ENCODE measurements at places on chromosomes 11 and 22.

DNA sequence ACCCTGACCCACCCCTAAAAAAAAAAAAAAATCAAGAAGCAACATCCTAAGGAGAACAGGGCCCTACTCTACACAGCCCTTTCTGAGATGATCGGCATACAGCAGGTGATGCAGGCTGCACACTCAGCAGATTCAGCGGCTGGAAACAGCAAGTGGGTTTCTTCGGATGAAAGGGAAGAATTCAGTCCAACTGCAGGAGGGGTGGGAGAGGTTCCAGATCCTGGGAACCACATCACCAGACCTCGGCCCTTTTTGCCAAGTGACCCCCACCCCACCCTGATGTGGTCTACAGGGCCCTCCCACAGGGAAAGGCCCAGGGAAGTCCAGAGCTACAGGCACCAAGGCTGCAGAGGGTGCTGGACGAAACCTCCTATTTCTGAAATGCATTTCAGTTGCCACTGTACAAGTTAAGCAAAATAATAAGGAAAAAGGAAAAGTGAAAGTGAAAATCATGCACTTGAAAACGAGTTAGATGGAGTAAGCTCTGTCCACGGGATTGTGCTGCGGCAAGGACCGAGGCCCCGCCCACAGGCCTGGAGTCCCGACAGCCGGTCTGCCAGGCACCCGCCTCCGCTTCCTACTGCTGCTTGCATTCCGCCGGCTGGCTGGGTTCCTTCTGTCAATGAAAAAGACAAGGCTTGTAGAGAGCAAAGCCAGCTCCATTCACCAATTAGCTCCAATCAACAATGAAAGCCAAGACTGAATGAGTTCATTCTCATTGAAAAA, 16.0 kb upstream of the PHLDA2 start:
- no peak for DNase-seq

DNA sequence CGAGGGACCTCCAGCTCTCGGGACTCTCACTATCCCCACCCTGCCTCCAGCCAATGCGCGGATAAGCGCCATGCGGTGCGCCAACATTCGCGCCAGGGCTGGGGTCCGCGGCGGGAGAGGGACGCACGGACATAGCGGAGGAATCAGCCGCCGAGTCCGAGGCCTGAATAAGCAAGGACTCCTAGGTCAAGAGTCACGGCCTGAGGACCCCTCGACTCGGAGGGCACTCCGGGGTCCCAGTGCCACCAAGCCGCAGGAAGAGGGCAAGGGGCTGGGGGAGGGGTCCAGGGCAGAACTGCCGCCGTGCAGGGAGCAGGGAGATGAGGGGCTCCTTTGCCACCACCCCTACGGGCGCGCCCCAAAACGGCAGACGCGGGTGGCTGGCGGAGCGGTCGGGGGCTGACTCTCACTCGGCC, 552 bp downstream of the DSCAML1 start:
- no peak for DNase-seq

DNA sequence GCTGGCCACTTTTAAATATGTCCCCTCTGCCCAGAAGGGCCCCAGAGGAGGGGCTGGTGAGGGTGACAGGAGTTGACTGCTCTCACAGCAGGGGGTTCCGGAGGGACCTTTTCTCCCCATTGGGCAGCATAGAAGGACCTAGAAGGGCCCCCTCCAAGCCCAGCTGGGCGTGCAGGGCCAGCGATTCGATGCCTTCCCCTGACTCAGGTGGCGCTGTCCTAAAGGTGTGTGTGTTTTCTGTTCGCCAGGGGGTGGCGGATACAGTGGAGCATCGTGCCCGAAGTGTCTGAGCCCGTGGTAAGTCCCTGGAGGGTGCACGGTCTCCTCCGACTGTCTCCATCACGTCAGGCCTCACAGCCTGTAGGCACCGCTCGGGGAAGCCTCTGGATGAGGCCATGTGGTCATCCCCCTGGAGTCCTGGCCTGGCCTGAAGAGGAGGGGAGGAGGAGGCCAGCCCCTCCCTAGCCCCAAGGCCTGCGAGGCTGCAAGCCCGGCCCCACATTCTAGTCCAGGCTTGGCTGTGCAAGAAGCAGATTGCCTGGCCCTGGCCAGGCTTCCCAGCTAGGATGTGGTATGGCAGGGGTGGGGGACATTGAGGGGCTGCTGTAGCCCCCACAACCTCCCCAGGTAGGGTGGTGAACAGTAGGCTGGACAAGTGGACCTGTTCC, 46.5 kb downstream of the GRAMD4 start:
- DNase-seq, result no peak

DNA sequence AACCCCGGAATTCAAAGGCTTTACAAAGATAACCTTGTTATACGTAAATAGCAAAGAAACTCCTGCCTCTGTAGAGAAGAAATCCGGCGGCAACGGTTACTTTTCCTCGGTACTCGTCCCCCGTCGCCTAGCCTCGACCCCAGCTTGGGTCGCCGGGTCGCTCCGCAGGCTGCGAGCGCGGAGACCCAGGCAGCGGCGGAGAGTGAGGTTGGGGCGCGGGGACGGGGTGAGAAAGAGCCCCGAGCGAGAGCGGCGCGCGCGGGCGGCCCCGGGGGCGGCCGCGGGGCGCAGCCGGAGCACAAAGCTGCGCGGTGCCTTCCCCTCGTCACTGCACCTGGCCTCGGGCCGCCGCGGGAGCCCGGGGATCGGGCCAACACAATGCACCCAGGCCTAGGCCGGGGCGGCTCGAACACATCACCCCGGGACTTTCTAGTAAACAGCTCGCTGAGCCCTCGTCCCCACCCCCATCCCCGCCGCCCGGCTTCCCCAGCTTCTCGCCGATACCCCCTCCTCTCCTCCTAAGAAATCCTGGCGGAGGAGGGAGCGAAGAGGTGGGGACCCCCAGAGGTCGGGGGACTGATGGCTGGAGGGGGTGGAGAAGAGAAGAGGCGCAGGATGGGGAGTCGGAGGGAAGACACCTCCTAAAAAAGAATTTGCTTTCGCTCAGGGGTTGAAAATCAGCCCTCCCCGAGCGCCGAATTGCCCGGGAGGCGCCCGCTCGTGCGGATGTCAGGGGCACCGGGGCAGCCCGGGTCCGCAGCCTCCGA, 845 bp downstream of the MPPED2 start:
- DNase-seq, result no peak

DNA sequence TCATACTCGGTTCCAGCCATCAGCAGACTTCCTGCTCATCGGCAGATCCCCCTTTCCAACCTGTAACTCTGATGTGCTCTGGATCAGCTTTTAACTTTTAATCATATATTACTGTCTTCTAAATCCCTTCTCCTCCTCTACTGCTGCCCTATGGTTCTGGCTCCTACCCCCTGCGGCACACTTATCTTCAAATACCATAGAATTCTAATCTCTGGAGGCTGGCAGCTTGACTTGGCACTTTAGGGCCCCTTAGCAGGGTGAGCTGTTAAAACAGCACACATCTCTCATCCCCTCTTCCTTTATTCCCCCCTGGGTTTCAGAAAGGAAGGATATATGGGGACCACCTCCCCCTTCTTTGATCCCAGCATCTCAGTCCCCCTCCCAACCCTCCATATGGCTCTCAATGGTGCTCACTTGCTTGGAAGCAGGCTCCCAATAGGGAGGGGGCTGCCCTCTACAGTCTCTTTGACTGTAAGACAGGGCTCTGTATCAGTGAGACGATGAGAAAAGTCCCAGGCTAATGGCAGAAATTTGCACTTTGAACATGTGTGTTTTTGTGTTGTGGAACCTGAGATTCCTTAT, 4.4 kb upstream of the CNTF start:
- DNase-seq, result no peak

- no peak for DNase-seq
Measured at GRCh38 chr11:112805658-112806057, 155.6 kb upstream of the NCAM1 start.

GRCh38 chr11:45662096-45662664, 3.2 kb downstream of the CHST1 start:
- no peak for DNase-seq

GRCh38 chr22:22111267-22111751, 128.7 kb upstream of the TOP3B start:
- peak; percentile 88 for DNase-seq

DNA sequence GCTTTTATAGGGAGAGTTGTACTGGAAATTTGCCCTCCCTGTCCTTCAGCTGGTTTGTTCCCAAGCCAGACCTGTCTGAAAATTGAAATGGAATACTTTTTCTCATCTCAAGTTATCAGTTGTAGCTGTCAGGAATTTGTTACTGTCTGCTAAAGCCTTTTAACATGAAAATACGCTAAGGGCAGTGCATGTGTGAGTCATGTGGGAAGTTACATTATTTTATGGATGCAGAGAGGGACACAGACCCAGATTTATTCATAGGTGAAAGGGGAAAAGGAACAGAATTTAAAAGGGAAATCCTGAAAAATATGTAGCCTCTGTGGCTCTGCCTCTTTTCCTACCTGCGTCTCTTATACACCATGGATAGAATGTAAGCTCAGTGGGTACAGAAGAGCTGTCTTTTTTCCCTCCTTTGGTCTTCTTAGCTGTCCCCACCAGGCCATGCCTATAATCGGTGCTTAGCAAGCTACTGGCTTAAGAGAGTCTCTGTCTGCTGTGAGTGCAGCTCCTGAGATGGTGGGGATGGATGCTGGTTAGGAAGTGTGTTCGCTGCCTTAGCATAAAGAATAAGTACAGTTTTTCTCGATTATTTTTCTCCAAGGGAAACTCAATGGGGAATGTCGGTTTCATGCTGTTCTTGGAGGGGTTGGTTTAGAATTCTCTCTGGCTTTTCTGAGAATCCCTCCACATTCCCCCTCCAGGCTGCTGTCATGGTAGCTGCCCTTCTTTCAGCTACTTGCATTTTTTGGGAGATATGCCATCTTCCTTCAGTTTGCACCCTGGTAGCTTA, 166.8 kb downstream of the TEAD1 start:
- no peak for DNase-seq

DNA sequence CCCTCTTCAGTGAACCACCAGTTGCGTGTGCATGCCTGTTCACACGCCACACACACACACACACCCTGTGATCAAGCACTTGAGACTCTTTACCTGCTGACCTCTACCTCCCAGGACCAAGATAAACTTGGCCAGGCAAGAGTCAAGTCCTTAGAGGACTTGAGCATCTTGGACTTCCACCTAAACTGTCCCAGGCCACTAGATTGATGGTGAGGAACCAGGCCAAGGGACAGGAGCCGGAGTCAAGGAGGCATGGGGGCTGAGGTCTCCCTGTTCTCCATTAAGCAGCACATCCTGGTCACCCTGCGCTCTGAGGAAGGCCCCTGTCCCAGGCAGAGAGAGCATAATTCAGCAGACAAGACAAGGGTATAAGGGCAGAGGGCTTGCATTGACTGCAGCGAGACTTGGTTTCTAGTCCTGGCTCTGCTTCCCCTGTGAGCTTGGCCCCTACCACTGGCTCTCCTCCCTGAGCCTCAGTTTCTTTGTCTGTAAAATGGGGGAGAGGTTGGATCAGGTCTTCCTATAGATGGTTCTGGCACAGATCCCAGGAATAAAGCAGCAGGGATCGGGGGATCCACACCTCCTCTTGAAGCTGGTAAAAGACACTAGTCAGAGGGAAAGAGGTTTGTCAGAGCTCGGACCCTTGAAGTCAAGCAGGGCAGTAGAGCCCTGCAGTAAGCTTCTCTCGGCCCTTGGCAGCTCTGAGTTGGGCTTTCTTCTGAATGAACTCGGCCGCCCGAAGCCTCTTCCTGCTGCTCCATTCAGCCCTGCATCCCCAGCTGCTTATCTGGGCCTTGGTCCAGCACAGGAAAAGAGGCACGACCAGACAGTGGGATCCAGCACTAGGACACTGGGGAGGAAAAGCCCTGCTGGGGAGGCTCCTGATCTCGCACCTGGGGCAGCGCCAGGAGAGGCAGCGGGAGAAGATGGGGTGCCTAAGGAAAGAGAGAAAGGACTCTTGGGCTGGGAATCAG, 2.0 kb downstream of the CREB3L1 start:
- no peak for DNase-seq

DNA sequence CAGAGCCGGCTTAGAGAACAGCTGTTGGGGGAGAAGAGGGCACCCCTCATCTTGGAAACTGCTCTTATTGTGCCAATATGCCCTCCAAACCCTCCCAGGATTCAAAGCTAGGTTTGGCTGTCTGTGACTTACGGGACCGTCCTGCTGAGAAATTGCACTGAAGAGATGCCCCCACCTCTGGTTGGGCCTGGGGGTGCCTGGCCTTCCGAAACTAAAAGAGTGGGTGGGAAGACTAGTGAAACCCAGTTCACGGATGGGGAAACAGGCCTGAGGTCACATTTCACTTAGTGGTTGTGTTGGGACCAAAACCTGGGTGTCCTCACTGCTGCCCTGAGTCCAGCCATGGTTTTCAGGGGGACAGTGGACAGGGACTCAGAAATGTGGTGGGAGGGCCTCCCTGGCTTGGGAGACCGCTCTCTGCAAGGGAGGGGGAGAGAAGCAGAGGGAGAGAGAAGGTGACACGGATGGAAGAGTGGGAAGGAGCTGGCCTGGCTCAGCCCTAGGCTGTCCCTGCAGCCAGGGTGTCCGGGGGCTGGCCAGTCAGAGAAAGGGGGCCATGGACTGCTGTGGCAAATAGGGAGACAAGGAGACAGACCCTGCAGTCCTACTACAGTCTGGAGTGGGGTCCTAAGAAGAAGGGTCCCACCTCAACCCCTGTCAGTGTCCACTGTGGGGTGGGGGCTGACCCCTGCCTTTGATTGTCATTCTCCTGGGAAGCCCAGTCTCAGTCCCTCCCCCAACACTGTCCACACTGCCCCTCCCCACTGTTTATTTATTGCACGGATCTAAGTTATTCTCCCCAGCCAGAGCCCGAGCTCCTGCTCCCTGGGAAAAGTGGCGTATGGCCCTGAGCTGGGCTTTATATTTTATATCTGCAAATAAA, 13.6 kb downstream of the MAFF start:
- no peak for DNase-seq

- DNase-seq, result no peak
Measured at GRCh38 chr11:110759972-110760381, 47.7 kb upstream of the ARHGAP20 start.

DNA sequence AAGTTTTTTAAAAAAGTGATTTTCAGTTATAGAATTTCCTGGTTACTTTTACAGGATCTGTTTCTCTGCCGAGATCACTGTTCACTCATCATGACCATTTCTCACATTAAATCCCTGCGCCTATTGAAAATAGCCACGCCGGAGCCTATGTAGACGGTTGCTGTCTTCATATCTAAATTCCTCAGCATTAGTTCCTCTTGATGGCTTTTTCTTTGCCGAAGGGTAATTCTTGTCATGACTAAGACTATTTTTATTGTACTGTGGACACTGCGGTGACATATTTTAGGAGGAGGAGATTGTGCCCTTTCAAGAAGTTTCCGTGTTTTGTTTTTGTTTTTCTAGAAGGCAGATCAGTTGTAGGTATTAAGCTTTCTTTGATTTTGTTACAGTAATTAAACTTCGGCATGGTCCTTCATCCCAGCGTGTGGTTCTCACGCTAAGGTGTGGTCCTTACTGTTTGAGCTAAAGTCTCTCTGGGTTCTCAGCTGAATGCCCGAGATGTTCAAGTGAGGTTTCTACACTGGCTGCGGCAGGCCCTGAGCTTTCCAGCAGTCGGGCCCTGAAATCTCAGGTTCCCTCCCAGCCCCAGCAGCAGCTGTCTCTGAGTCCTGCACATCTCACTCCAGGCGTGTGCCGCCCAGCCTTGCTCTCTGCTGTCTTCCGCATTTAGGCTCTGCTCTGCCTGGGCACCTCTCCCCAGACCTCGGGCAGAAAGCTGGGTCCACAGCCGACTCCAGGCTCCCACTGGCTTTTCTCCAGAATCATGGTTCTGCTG, 1110.5 kb downstream of the TBC1D22A start:
- DNase-seq, result peak; percentile 13

- DNase-seq, result no peak
Measured at GRCh38 chr11:6655790-6656583, at the start of gene DCHS1. DCHS1 (minus strand) TSS chr11:6655809; CDS start chr11:6641613, 14,196 bp downstream.
